GM12864 (cell line): ENCODE measurements at places on chromosomes 12 and 14.

DNA sequence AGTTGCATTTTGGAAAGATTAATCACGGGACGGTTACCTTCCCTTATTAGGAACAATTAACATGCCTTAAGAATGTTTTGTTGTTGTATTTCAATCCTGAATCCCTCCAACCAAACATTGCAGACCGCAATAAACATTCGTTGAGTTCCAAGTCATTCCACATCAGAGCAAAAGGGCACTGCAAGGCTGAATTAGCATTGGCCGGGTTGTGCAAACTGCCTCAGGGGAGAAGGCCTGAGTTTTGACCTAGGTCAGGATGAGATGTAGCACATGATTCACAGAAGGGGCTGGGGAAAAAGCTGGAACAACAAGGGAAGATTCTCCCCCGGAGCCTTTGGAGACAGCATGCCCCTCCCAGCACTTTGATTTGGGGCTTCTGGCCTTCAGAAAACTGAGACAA is 82.1 kb upstream of the BDKRB2 start:
- no peak for DNase-seq

GRCh38 chr12:103908877-103909276 is 21.3 kb upstream of the HSP90B1 start:
- no peak for DNase-seq

DNA sequence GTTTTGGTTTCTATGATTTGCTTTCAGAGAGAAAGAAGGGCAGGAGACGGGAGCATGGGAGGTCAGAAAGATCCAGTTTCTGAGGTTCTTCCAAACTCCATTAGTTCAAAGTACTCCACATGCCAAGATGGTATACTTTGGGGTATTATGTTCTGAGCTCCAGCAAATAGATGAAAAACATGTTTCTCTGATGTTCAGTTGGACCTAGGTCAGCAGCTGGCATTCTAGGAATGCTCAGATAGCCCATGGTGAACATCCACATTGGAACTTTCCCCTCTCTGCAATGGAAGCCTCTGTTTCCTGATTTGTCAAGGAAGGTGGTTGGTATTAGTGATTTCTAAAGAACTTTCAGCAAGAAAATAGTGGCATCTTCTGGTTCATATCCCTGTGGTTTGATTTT is 257.5 kb downstream of the KTN1 start:
- no peak for DNase-seq

DNA sequence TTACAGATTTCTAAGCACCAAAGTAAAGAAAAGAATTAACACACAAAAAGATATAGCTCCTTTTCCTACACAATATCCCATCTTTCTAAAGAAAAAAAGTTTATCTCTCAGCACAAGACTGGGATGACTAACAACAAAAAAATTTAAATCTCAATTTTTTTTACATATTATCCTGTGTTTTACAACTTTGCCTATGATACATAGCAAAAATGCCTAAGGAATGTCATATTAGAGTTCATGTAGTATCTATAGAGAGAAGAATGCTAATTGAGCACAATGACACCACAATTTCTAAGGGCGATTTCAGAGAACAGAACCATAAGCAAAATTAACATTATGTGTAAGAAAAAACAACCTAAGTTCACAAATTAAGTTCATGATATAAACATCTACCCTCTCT is 16.3 kb downstream of the C2CD5 start:
- no peak for DNase-seq

GRCh38 chr14:90905531-90905930 is 89.3 kb upstream of the TTC7B start:
- peak; percentile 49 for DNase-seq

- DNase-seq = no peak
Measured at GRCh38 chr12:94207467-94207848, 59.1 kb downstream of the PLXNC1 start.

DNA sequence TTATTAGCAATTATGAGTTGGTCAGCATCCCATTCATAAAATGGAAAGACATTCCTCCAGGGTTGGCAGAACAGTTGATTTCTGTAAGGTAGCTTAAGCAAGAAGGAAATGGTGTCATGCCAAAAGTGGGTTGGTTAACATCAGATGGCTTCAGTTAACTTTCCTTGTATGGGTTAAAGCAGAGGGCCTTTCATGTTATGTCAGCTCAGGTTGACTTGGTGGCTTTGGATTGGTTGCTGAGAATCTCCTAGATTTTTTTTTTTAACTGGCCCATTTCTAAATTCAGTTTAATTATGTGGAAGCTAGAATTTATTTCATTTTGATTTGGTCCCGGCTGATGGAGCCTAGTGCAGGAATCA is 87.8 kb downstream of the BBS10 start:
- no peak for DNase-seq

DNA sequence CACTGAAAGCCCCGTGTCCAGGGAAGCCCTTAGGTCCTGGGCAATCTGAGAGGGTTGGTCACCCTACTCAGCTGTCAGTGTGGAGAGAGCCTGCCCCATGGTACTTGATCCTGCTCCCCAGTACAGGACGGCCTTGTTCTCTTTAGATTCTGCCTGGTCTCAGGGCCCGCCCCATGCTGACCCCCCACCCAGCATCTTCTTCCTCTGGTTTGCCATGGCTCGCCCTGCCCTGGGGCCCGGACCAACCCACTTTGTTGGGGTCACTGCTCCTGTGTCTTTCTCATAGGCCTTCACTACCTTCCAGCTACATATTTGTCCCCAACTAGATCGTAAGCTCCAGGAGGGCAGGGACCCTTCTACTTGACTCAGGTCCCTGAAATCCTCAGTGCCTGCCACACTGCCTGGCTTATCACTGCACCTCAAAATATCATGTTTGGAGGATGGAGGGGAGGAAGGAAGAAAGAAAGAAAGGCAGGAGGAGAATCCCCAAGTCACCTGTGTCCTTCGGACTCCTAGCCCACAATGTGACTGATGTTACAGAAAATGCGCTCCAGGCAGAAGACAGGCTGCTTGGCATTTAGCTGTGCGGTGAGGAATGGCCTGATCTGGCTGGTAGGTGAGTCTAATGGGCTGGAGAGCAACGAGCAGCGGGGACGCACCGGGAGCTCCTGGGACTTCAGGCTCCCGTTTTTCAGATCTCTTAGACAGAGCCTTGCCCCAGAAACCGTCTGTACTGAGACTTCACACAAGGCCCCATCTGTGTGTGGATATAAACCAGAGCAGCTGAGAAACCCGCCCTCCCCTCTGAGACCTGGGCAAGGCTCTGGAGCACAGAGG is 66.1 kb downstream of the C14orf132 start:
- no peak for DNase-seq

DNA sequence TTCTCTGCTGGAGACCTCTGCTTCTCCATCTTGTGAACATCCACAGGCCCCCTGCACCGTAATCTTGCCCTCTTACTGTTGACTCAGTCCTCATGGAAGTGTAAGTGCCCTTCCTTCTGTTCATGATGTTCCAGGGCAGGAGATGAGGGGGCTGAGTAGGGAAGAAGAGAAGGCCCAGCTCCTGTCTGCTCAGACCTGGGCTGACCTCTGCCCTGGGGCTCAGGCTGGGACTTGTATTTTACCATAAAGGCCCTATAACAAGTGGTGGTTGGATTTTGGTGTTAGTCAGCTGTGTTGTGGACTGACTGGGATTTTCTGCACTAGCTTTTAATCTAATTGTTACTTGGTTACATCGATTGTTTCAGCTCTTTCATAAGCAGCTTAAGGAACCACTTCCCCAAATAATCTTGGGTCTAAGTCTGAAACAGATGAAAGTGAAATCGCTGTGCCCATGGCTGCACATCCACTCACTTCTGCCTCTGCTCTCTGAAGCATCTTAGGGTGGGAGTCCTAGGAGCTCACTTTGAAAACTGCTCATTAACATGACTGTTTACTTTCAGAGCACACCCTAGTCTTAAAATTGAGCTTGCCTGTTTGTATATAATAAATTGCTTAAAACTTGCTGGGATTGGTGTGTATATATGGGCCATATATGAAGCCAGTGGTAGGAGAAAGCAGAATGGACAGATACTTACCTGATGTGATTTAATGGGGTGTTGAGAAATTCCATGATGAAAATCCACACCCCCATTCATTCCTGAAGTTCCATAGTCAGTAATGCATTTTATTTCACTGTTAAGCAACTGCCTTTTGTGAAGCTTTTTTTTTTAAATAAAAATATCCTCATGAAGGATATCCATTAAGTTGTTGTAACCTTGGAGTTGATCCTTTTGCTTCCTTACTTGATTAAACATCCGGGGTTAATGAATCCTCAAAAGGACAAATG is 17.7 kb downstream of the C12orf71 start:
- DNase-seq = peak; percentile 53

DNA sequence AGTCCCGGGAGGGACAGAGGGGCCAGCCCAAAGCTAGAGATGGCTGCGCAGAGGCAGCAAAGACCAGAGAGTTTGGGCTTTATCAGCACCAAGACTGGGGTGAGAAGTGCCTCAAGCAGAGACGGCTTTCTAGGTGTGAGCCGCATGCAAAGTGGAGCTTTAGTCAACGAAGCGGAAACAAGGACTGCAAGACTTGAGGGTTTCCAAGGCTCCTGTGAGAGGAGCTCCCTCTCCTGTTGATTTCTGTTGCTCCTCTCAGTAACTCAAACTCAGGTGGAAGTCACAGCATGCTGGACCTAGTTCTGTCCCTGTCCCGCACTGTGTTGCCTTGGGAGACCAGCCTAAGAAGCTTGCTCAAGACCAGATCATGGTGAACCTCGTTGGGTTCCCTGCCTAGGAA is 327.8 kb downstream of the MED13L start:
- DNase-seq = no peak

DNA sequence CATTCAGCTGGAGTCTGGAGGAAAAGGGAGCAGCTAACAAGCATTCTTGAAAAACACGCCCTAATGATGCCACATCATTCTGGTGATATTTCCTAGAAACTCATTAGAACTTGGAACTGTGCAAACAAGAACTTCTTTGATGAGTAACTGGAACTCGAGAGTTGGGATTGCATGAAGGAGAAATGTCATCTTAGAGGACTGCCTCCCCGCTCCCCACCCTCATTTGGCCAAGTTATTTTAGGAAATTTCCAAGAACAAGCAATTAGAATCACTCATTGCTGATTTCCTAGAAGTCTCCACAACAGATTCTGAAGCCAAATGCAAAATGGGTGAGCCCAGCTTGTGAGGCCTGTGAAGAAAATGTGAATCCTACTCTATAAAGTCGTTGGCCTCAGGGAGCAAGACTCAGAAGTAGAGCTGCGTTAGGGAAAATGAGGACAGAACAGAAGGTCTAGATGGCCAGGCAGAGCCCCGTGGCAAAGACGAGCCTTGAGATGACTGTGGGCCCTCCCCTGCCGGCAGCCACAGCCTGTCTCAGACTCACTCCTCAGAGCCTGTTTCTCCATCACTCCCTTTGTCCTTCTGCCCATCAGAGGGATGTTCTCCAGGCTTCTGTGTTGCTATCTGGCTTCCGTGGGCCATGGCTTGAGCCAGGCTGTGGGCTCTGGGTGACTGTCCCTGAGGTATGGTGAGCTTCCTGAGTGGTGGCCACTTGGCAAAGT is 38.4 kb downstream of the RTL1 start:
- no peak for DNase-seq

DNA sequence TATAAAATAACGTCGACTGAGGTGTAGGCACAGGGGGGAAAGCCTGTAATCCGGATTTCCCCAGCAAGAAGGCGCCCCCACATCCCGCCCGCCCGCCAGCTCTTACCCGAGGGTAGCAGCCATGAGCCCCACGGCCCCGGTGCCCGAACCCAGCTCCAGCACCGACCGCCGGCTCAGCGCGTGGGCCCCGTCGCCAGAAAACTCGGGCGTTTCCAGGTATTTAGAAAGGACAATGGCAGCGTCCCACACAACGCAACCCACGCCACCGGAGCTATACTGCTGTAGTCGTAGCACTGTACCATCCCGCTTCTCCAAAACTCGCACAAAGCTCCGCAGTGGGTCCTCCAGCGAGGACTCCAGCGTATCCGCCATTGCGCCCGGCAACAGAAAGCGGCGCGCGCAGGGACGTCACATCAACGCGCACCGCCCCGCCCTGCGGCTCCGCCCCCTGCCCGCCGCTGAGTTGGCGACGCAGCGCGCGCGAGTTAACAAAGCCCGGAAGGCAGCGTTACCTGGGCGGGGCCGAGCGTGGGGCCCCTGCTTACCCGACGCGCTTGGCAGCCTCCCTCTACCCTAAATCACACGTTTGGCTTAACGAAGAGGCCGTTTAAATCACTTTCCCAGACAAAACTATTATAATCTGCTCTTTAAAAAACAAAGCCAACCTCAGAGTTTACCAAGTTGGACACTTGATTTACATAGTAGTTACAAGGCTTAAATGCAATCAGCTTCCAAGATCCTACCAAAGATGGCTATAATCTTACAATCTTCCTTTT is at the start of gene VCPKMT:
Gene VCPKMT, minus strand, starts transcription at position 392 of the 776 bp plus-strand sequence. Its CDS starts 20 bp downstream, at position 372.
- peak; percentile 64 for DNase-seq

- no peak for DNase-seq
Measured at GRCh38 chr14:88326352-88327103, 3.5 kb upstream of the KCNK10 start.

- no peak for DNase-seq
Measured at GRCh38 chr14:99189201-99189801, 82.7 kb downstream of the BCL11B start.

- no peak for DNase-seq
Measured at GRCh38 chr14:74913986-74914573, 9.0 kb downstream of the RPS6KL1 start.

GRCh38 chr14:71883094-71883493 is 49.1 kb upstream of the RGS6 start:
- DNase-seq = no peak

DNA sequence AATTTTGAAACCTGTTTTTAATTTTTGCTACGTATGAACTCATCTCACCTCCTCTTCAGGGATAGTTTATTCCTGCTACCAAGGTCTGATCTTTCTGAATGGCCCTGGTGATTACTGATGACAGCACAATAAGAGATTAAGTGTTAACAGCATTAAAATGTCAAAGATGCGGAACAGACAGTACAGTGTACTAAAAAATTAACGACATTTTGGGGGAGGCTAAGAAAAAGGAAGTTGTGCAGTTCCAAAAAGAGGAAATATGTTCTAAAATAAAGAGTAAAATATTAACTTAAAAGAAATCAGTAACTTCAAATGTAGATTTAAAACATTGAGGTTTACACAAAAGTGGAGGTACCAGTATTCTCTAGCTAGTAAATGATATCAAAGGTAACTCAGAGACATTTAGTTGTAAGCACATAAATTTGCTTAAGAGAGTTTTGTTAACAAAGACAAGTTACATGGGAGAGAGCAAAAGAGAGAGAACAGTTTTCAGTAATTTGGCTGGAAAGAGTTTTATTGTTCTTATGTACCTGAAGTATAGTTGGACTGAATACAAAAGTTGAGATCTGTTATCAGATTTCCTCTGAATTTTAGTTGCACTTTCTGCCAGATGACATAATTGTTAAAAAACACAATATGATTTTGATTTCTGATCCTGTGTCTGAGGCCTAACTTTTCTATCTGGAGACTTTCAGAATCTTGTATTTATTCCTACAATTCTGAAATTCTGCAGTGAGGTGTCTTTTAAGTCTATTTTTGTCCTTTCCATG is 4.2 kb upstream of the CLECL1 start:
- no peak for DNase-seq

DNA sequence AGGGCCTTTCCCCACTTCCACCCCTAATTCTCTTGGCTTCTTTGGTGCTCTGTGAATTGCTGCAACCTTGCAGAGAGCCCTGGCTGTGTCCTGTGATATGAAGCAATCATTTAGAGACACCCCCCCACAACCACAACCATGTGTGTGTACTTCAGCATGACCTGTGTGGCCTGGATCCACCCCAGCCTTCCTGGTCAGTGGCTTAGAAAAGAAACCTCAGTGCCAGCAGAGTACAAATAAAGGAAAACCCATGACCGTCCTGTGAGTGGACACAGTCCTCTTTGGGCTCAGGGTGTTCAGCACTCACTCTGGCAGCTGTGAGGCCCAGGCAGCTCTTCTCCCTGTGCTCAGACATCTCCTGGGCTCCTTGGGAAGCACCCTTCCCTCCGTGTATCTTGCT is 206.6 kb upstream of the DIO3 start:
- no peak for DNase-seq

GRCh38 chr12:72033991-72034390 is 95.3 kb downstream of the TPH2 start:
- no peak for DNase-seq
